ENCODE measurements at places on chromosomes 7 and 10.

DNA sequence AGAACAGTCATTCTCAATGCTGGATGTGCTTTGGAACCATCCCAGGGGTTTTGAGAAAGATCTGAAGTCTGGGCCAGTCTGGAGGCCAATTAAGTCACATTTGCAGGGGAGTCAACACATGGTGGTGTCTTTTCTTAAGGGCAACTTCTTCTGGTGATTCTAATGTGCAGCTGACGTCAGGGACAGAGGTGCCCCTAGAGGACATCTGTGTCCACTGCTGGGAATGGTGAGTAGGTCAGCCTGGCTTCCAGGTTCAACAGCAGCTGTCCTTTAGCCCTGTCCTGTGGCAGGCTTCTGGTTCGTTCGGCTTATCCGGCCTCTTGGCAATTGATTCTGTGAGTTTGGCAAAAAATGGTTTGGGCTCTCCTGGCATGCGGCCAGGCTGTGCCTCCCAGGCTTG, 269.7 kb upstream of the HABP2 start:
- no peak for DNase-seq

- DNase-seq: no peak
These were observed 232.9 kb upstream of the GRB10 start for GRCh38 chr7:51015581-51015980.

DNA sequence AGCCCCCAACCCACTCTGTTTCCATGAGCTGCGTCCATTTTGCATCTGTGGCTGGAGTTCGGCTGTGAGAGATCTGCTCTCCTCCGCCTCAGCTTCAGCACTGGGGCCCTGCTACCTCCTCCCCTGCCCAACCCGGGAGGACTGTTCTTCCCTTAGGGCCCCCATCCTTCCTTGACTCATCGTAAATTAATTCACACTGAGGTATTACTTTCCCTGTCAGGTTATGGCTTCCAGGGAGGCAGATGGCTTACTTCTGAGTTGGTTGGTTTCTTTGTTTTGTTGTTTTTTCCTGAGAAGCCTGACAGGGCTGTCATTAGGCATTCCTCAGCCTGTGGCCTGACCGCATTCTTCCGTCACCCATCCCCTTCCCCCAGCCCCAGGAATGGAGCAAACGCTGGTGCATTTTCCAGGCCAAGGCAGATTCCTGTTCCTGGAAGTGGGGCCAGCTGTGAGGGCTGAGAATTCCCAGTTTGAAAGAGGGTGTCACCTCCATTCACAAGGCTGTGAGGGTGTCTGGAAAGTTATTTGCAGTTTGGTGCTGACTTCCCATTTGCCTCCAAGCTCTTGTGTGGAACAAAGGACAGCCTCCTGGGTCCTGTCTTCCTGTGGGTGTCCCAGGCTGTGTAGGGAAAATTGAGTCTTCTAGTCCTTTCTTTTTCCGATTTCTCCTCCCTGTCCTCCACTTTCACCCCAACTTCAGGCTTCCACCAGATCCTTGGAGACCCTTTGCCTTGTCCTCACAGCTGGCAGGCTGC, 11.7 kb downstream of the CPA5 start:
- DNase-seq: peak; percentile 86

- DNase-seq: no peak
These were observed 72.0 kb upstream of the TES start for GRCh38 chr7:116138202-116138801.
